Caco-2 (cell line): ENCODE measurements at places on chromosomes 5 and 9. TPM values are rescaled to one million over a fixed set of nuclear protein-coding genes. Genes with fewer than 3 reads are reported as not detected.

- H3K4me1 ChIP-seq = no peaks in the 10 kb centered on the region
- H3K27me3 ChIP-seq = no peaks in the 10 kb centered on the region
Observed at GRCh38 chr5:126341906-126342630, 81.1 kb upstream of the GRAMD2B start.

DNA sequence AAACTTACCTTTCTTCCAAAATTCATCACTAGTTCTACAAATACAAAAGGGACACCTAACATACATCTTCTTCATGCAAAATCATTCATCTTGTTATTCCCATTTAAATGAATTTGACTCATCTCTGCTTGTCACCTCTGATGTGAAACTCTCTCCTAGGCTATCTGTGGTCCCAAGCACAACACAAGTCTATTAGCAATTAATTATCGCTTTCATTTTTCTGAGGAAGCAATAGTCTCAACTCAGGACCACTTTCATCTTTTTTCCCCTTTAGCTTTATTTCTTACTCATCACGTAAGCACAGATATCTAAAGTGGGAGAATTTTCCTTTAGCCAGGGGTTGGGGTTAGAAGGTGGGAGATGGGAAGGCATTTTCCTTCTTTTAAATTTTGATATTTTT is 131.9 kb downstream of the ST8SIA4 start:
- H3K4me1 ChIP-seq = no peaks in the 10 kb centered on the region
- no peaks in the 10 kb centered on the region for H3K36me3 ChIP-seq
- no peak for DNase-seq
- no peak overlapping the region for H3K27ac ChIP-seq

- no peak for DNase-seq
- H3K27me3 ChIP-seq = no peaks in the 10 kb centered on the region
- H3K27ac ChIP-seq = no peak overlapping the region
- H3K36me3 ChIP-seq = no peaks in the 10 kb centered on the region
Observed at GRCh38 chr9:93221044-93221443, 37.1 kb downstream of the WNK2 start.

Gene PRSS3
- 33.8 and 36.8 TPM in 2 replicates for total RNA-seq

Gene IL9
- total RNA-seq = 0.79 TPM in 1 of 2 replicates, not detected in the other
